ENCODE measurements at places on chromosomes 11 and 22.
A peak's percentile ranks its signal among the peaks of the same experiment; 100 is the strongest.

DNA sequence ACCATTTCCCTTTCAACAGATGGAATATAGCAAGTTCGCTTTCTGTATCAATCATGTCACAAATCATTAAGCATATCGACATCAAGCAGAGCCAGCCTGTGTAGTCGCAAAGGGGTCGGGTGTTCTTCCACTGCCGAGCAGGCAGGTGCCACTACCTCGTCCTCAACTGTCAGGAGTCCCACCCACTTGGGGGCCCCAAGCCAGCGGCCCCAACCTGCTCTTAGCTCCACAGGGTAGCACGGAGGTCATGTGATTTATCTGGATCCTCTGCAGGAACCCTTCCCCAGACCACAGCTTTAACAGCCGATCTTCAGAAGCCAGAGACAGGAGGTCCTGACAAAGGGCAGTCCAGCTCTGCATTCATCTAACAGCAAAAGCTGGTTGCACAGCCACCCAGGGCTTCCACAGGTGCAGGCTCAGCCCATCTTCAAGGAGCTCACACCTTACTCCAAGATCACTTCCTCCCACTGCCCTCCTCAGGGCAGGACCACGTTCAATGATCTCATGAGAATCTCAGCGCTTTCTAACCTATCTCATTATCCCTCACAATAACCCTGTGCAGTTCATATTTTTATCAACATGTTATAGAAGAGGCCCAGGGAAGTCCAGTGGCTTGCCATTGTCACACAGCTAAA lies 110.2 kb downstream of the TRIM29 start:
- no peak for DNase-seq

GRCh38 chr22:44107340-44107739 lies 73.4 kb upstream of the PARVG start:
- DNase-seq, result no peak

- no peak for DNase-seq
Observed at GRCh38 chr11:130464291-130464812, 15.9 kb downstream of the ADAMTS15 start.

DNA sequence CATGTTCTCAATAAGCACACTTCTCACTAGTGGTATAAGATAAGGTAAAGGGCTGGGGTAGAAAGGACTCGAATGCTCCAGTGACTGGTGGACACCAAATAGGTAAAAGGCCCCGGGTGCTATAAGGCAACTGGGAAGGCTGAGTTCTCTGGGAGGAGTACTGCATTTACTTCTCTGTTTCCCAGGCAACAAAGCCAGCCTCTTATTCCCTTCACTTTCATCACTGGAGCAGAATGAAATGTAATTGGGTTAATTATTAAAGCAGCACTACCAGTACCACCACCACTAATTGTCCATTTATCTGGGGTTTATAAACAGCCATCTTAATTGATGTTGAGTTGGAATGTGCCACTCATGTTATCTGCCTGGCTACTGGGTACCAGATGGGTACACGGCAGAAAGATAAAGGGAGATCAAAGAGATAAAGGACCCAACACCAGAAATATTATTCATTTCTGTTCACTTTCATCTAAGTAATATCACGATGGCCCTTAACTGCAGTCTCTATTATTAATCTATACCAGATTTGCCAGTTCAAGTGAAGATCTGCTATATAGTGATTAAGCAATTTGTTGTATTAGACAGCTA lies 94.4 kb upstream of the CHRM4 start:
- no peak for DNase-seq

- no peak for DNase-seq
Observed at GRCh38 chr11:3381794-3382193, 2.8 kb upstream of the ZNF195 start.

- peak; percentile 77 for DNase-seq
Observed at GRCh38 chr11:92790926-92791616, 178.4 kb upstream of the MTNR1B start.

DNA sequence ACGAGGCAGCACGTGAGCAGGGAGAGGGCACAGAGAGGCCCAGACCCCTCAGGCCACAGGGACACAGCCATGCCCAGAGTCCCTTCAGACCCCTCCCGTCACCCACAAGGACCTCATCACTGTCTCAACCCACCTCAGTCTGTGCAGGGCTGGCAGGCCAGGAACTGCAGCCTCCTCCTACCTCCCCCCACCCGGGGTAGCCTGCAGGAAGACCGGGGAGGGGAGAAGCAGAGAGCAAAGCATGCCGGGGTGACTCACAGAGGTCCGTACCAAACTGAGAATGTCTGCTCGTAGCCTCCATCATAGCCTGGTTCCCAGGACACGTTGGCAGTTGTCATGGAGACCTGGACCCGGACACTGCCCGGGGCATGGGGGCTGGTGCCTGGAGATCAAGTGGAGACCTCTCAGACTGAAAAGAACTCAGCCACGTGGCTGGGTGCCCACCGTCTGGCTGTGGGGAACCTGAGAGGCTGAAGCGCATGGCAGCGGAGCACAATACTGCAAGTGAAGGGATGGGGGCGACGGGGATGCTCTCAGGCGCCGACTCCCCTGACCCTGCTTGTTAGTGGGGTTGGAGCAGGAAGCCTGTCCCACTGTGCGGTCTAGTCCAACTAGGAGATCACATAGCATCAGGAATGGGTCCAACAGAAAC lies 27.2 kb downstream of the IGSF9B start:
- DNase-seq, result no peak

DNA sequence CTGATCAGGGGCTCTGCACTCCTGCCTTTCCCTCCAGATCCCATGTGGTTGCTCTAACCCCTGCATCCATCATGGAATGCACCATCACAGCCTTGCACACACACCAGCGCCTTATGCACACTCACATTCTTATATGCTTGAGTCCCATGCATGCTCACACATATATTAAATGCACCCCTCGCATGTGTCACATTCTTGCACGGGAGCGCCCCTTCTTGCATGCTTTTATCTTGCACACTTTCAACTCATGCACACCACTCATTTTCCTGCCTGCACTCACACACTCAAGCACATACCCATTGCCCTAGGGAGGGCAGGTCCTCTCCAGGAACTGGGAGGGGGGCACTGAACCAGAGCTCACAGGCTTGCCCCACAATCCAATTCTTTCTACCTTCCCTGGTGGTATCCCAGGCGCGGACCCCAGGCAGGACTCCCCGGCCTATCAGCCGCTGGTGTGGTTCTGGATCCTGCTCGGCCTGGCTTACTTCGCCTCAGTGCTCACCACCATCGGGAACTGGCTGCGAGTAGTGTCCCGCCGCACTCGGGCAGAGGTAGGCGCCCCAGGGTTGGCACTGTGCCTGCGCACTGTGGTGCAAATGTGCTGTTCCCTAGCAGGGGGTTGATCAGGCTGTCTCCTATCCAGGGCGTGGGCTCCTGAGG lies 2.3 kb upstream of the CATSPERZ start:
- no peak for DNase-seq

All from MV-4-11 (cell line).